ENCODE measurements at places on chromosomes 3 and 15.

DNA sequence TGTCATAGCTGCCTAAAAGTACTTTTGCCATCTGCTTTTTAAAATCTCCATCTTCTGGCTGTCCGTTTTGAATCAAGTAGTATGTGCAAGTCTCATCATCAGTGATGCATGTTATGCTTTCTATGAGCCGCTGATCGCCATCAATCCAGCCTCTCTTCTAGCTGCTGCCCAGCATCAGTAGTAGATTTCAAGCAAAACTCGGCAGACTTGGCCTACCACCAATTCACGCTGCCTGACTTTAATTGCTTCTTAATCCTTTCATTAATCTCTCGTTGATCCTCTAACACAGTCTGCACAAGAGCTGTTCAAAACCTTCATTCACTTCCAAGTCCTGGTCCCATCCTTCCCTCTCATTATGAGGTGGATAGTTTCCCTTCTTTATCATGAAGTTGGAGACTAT, 104.9 kb downstream of the NSUN3 start:
- DNase-seq: no peak

- DNase-seq: peak; percentile 80
Measured at GRCh38 chr3:177490626-177491025, 293.3 kb upstream of the TBL1XR1 start.

DNA sequence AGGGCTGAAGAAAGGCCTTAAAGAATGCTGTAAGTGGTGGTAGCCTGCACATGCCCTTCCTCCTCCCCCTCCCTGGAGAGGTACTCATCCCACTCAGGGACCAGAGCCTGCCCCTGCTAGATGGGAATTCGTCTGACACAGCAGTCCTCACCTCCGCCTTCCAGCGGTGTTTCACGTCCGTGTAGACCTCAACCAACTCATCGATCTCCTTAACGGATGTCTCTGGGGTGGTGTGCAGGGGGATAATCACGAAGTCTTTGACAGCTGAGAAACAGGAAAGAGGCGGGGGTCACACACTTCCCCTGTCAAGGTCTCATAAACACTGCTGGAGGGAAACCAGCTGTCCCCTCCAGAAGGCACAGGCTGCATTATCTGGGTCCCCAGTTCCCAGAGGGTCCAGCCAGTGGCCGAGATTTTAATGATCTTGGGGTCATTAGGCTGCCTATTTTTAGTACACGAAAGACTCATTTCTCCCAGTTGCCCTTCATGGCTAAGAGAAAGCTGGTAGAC, 9.9 kb downstream of the DNASE1L3 start:
- DNase-seq: no peak

DNA sequence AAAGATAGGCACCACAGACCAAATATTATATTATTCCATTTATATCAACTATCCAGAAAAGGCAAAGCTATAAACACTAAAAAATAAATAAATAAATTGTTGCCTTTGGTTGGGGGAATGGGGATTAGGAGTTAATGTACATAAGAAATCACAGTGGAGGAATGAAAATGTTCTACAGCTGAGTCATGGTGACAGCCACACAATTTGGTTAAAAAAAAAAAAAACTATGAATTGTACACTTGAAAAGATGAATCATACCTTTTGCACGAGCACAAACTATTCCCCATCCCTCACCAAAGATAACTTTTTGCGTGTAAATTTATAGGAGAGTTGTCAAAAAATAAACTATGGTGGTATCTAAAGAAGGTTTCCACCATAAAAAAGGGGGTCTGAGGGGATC, 103.2 kb downstream of the TBC1D5 start:
- peak; percentile 61 for DNase-seq

GRCh38 chr3:48478626-48479555, 25.1 kb downstream of the SHISA5 start:
- DNase-seq: no peak

DNA sequence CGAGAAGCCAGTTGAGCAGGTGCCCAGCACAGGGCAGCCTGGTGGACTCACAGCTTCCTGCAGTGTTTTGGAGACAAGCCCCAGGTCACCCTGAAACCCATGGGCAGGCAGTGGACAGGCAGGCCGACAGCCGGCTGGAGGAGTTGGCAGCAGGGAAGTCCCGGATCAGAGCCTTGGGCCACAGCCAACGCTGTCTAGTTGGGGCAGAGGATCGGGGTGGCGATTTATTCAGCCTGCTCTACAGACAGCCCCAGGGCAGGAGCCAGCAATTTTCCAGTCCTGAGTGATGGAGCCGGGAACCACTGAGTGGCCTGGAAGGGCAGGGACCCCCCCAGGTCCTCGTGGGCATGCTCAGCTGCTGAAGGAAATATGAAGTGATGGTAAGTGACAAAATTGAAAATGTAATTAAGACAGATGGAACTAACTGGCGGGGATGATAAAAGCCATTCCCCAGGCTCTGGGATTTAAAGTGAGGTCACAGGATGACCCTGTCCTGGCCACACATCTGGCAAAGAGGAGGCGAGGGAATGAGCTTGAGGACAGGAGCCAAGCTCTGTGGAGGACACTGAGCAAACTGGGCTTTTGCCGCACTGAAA, 34.4 kb upstream of the TBC1D21 start:
- DNase-seq: peak; percentile 24

- peak; percentile 58 for DNase-seq
Measured at GRCh38 chr3:129439226-129439816, 427 bp downstream of the MBD4 start.

DNA sequence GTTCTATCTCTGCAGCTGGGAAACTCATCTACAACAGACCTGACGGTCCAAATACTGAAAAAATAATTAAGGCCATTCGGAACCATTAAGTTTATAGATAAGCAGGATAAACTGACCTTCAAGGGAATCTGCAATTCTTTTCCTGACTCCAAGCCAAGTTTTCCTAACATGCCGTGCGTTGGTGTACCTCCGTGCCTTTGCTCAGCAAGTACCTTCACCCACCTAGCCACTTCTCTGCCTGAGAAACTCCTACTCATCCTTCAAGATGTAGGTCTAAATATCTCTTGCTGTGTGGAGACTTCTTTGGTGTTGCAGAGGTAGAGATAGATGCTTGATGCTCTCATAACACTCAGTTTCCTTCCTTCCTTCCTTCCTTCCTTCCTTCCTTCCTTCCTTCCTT, 24.2 kb upstream of the BNC1 start:
- no peak for DNase-seq

DNA sequence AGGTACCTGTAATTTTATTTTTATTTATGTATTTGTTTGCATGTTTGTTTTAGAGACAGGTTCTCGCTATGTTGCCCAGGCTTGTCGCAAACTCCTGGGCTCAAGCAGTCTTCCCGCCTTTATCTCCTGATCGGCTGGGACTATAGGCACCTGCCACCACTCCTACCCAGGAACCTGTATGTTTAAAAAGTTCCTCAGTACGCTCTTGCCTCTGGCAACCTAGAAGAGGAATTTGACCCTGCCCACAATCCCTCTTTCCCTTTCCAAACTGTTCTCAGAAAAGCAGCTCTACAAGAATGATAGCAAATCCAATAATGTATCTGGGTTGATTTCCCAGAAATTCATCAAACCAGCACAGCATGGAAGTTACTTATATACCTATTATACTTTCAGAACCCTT, 20.9 kb upstream of the PHLDB2 start:
- DNase-seq: no peak

GRCh38 chr15:31202953-31203352, 101.4 kb upstream of the TRPM1 start:
- no peak for DNase-seq

DNA sequence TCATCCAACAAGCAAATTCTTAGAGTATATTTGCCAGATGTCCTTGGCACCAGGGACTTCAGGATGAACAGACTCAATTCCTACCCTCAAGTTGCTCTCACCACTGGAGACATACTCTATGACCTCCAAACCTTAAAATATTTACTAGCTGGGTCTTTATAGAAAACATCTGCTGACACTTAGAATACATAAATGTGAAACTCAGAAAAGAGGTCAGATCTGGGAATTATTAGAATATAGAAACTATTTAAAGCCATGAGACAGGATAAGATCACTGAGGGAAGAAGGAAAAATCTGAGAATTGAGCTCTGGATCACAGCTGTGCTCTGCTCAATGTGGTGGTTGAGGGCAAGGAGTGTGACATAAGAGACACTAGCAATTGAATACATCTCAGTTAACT, 695.4 kb upstream of the UBE2E2 start:
- no peak for DNase-seq

DNA sequence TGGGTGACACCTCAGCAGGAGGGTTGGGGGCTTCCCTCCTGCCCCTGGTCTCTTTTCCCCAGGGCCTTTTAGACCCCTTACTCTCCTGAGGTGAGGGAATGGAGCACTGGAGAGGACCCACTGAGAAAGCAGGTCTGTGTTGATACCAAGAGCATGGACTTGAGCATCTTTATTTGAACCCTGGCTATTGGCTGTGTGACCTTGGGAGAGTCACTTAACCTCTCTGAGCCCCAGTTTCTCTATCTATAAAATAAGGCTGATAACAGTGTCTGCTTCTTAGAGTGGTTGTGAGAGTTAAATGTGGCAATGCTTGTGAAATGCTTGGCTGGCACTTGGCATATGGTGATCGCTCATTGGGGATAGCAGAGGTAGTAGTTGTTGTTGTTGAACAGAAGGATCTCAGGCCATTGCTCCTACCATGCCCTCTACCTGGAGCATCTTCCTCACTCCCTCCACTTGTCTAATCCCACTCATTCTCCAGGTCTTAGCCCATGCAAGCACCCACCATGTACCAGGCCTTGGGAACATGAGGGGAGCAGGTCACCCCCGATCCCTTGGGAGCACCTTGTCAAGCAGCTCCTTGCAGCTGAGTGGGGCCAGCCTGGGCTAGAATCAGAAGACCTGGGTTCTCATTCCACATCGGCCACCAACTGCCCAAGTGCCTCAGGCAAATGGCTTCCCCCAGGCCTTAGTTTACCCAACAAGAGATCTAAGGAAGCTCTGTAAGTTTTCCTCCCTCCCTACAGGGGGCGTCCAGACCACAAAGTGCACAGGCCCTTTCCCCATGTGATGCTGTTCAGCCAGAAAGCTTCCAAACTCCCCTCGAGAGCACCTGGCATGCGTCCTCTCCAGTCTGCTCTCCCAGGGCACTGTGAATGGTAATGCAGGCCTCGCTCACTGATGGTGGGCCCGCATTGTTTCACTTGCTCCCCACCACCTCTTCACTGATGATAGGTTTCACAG, 96.7 kb downstream of the LSM3 start:
- no peak for DNase-seq

DNA sequence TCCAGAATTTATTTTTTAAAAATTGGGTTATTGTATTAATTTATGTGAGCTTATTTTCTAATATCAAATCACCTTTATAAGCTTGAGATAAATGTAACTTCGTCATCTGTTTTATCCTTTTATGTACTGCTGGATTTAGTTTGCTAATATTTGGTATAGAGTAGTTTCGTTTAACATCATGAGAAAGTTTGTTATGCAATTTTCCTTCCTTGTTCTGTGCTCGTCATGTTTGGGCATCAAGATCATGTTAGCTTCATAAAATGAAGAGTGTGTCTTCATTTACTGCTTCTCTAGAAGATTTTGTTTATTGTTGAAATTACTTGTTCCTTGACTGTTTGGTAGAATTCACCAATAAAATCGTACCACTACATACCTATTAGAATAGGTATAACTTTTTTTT, 262.1 kb upstream of the SATB1 start:
- no peak for DNase-seq

GRCh38 chr3:55534876-55535275, 47.8 kb upstream of the WNT5A start:
- DNase-seq: peak; percentile 60

DNA sequence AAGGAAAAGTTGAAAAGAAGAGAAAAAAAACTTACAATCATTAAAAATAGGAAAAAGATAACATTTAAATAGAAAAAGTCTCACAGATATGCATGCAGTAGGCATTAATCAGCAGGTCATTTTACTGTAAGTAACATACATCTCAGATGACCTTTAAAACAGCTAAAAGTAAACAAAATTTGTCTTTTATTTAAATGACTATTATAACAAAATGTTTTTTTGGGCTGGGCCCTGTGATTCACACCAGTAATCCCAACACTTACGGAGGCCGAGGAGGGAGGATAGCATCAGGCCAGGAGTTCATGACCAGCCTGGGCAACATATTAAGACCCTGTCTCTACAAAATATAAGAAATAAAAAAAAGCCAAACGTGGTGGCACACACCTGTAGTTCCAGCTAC, 14.7 kb downstream of the IQGAP1 start:
- no peak for DNase-seq

- DNase-seq: no peak
Measured at GRCh38 chr15:93168910-93169309, 79.9 kb upstream of the RGMA start.

DNA sequence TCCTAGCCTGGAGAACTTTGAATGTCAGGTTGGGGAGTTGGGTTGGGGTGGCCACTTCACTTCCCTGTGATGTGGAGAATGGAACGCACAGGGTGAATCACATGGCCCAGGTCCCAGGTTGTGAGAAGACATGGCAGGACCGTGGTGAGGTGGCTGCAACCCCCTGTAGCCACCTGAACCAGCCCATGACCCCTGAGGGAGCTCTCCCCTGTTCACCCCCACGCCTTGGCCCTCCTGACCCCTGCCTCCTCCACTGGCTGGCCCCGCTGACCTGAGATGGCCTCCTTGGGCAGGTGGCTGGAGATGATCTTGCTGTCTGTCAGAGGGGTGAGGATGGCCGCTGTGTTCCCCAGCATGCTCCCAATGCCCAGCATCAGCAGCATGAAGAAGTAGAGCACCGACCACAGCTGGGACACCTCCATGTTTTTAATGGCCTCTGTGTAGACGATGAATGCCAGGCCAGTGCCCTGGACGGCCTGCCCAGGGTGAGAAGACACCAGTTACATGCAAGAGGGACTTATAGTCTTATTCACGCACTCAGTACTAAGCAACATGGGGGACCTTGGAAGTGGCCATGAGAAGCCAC, 31.0 kb downstream of the SLC6A20 start:
- no peak for DNase-seq

DNA sequence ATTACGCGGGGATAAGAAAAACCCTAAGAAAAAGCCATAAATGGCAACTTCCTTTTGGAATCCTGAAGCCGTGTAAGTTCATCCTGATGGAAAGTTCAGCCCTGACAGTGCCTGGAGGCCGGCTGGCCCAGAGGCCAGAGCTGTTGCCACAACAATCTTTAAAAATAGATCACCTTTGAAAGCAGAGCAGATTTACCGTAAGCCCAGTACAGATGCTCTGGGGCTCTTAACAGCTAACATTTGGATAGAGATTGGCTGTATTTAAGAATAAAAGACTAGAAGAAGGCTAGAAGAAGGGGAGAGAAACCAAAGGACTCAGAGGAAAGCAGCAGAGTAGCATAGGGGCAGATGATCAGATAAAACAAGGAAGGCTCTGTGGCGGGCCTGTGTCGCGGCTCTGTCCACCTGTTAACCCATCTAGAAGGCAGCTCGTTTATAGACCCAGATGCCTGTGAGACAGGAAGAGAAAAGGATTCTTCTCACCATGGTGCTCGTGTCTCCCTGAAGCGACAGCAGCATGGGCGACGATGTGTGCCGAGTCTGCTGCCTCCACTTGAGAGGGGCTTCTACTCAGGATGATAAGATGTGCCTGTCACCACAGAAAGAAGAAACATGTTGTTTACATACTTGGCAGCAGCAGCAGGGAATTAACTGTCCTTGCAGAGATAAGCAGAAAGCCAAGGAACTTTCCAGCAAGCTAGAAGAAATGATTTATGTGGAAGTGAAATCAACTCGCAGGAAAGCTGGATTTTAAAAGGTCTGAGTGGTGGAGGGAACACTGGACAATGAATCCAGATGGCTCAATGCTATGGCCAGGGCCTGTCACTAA, 69.9 kb downstream of the SYNM start:
- DNase-seq: no peak

- DNase-seq: no peak
Measured at GRCh38 chr3:167749728-167750127, 14.2 kb downstream of the SERPINI1 start.

All from M059J (cell line).